ENCODE measurements at places on chromosomes 2 and 18.

- no peak for DNase-seq
Measured at GRCh38 chr18:44869533-44869932, 188.8 kb downstream of the SETBP1 start.

- DNase-seq: no peak
Measured at GRCh38 chr2:218008060-218009040, 5.6 kb upstream of the TNS1 start.

DNA sequence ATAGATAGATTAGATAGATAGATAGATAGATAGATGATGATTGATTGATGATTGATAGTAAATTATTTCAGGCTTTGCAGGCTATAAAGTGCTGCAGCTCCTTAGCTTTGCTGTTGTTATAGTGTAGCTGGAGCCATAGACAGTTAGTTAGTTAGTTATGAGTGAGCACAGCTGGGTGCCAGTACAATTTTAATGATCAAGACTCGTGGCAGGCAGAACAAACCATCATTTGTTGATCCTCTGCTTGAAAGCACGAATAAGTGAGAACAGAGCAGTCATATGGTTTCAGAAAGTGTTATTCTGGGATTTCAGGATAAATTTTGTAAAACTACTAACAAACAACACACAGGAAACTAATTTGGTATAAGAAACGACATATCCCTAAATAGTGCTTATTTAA, 53.9 kb downstream of the THOC1 start:
- DNase-seq: no peak

- DNase-seq: no peak
Measured at GRCh38 chr2:43230351-43230885, 4.0 kb upstream of the ZFP36L2 start.

- peak; percentile 8 for DNase-seq
Measured at GRCh38 chr2:178306352-178307073, 112.2 kb downstream of the OSBPL6 start.

GRCh38 chr2:57544624-57545023, 502.0 kb upstream of the VRK2 start:
- no peak for DNase-seq

- DNase-seq: no peak
Measured at GRCh38 chr18:31646332-31647126, 37.9 kb downstream of the B4GALT6 start.

DNA sequence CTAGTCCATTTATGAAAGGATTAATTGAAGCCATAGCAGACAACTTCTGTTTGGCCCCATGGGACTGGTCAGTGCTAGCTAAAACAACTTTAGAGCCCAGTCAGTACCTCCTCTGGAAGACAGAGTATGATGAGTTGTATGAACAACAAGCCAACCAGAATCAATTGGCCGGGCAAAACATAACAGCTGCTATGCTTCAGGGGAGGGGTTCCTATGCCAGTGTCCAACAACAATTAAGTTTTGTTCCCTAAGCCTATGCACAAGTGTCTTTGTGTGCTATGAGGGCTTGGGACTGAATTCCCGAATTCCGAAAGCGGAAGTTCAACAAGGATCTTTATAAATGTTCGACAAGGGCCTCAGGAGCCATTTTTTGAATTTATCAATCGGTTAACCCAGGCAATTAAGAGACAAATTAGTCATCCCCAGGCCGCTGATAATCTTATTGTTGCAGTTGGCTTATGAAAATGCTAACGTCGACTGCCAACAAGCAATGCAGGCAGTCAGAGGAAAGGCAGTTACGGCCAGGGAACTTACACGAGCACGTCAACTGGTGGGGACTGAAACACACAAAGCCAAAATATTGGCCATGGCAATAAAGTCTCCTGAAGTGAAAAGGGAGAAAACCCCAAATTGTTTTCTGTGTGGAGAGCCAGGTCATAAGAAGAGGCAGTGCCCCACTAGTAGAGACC, 57.9 kb downstream of the ZNF638 start:
- no peak for DNase-seq

- no peak for DNase-seq
Measured at GRCh38 chr2:109135359-109136197, 6.6 kb downstream of the SH3RF3 start.

GRCh38 chr2:240203788-240204270, 63.4 kb upstream of the OTOS start:
- DNase-seq: no peak

- no peak for DNase-seq
Measured at GRCh38 chr2:204586444-204587180, 41.3 kb downstream of the PARD3B start.

- no peak for DNase-seq
Measured at GRCh38 chr2:38744399-38744780, 6.8 kb downstream of the SRSF7 start.

GRCh38 chr2:181738563-181738962, 58.2 kb upstream of the NEUROD1 start:
- DNase-seq: no peak

DNA sequence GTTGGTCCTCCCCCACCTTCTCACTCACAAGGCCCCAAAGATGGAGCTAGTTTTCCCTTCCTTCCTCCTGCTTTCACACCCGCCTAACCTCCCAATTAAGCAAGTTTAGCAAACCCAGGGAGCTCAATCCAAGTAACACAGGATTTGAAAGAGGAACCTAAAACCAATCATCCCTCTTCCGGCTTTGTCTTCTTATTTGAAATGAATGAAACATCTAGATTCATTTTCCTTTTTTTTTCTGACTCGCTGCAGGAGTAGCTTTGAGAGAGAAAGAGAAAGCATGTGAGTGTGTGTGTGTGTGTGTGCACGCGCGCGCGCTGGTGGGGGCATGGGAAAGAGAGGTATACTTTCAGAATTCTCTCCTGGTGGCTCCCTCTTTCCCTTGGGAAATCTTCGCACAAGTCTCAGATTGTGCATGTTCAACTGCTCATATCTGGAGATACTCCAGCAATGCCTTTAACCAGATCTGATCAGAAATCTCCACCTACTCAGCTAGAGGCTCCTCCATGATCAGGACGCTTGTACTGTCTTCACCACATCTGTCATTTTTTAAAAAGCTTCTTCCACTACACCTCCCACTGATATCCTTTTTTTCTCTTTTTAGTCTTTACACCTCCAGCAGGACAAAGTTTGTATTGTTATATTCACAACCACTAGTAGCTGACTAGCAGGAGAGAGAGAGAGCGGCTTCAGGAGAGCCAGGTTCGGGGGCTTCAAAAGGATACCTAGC, 1.7 kb downstream of the SLC8A1 start:
- no peak for DNase-seq

DNA sequence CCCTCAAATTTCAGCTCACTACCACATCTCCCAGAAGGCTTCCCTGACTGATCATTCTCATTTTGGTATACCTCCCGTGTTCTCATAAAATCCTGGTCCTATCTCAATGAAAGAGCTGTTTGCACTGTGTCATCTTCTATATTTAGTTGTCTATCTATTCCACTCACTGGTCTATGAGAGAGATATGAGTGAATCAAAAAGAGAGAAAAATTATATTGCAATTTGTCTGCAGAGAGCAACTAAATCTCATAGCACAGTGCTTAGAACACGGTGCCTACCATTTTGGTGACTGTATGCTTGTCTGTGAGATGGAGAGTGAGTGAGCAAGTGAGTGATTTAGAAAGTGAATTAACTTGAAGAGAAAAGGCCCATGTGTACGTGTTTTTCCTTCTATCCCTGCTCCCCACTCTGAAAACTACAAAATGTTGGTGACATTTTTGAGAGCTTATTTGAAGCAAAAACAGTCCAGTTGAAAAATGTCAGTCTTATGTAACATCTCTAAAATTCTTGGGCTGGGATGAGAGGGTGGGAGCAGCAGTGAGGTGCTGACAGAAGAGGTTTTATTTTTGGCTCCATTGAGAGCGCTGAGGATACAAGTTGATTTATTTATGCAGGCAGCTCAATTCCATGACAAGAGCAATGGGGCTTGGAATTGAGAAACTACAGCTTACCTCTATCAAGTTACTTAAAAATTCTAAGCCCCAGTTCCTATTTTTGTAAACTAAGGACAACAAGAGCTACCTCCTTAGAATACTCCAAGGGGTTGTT, 373.5 kb upstream of the CHST9 start:
- no peak for DNase-seq

DNA sequence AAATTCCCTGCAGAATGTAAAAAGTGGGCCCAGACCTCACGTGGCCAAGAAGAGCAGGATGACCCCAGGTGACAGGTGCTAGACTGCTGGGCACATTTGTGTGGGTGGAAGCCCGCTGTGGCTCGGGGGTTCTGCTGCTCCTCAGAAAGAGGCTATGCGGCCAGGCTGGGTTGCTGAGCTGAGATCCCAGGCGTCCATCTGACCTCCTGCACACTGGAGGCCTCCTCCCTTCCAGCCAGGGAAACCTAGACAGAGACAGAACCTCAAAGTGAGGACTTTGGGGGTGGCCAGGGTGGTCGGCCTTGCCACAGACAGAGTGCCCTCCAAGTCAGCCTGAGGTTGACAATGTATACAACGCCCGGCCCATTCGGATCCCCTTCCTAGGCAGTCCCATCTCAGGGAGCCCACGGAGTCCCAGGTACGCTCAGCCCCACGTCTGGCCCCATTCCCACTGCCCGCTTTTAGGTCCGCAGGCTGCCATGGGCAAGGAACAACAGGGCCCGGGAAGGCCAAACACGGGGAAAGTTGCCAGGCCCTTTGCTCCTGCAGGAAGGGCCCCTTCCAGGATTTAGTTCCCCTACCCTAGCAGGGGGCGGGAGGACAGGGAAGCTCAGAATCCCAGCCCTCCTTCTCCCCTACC, 75.6 kb downstream of the KIAA2012 start:
- no peak for DNase-seq

DNA sequence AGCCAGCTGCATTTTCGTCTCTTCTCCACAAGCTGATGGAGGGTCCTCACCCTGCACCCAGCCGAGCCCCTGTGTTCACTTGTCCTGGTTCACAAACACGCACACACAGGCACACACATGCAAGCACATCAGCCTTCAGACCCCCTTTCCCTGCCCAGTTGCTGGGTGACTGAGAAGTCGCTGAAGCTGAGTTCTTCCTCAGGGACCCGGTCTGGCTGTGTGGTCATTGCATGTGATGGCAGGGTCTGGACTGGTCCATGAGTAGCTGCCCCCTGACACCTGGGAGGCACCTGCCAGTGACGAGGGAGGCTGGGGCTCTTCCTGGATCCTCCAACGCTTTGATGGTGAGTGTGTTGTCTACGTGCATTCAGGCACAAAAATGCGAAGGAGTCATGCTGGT, 546.1 kb upstream of the SALL3 start:
- no peak for DNase-seq

GRCh38 chr2:138536740-138537139, 35.2 kb downstream of the SPOPL start:
- no peak for DNase-seq

GRCh38 chr18:79597831-79598632, 81.6 kb upstream of the CTDP1 start:
- no peak for DNase-seq

- DNase-seq: no peak
Measured at GRCh38 chr18:48835119-48835518, 115.6 kb downstream of the SMAD7 start.

GRCh38 chr2:208545403-208546042, 138.9 kb downstream of the PTH2R start:
- DNase-seq: no peak

DNA sequence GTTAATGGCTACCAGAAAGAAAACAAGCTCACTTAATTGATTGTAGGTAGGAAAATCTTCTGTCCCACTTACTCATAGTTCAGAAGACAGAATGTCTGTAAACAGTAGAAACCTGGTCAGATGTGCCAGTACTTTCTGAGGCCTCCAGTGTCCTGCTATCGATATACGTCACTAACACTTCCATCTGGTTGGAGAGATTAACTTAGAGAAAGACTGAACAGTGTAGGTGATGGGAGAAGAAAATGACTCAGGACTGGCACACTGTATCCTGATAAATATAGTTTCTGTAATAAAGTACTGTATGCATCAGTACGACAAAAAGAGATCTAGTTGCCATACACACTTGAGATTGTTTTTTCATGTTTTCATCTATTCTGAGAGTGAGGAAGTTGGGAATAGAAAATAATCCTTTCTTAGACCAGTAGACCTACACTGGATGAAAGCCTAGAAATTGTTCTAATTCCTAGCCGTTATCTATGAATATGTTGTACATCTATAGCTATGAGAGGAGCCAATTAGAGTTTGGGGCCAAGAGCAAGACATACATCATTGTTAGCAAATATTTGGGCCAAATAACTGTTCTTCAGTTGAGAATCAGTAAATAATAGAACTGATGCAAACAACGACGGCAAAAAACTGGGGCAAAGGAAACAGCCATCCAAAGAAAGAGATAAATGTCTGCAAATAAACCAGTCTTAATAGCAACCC, 105.9 kb downstream of the NAT8 start:
- no peak for DNase-seq
